Prostate gland (tissue), 2 donors: ENCODE measurements at places on chromosomes 4 and X. TPM values are rescaled to one million over a fixed set of nuclear protein-coding genes. Genes with fewer than 3 reads are reported as not detected.

Gene CXCL5
- 0.57 TPM for total RNA-seq

Gene RAB41
- 1.3 TPM for total RNA-seq

DNA sequence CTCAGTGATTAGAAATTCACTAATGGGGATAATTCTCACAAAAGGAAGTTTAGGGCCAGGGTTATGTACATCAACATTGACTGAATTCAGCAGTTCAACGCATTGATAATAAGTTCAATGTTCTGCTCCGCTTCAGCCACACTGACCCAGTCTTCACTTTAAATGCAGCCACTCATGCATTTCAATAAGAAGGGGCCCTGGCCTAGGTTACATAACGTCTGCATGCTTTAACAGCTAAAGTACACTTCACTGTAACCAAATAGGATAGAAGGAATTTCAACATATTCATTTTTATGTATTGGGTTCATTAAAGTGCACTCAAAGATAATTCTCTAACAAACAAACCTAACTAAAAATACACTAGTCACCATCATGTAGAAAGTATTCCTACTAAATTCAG is 12.8 kb upstream of the TSPAN7 start:
- DNase-seq, result no peak

GRCh38 chr4:38964942-38965775 is 67.0 kb downstream of the TMEM156 start:
- DNase-seq, result no peak

DNA sequence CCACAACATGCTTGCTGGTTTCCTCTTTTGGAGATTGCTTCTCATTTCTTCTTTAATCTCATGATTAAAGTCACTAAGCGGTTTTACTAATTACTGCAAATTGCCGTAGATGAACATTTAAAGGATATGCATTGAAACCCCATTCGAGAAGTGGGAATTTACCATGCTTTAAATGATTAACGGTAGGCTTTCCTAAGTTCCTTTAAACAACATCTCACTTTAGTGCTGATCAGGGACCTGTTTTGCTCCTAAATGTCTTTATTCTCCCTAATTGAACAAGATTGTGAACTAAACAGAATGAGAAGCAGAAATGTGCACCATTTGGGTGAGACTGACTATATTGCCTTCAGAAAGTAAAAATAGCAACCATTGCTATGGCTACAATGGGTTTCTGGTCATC is 430.3 kb downstream of the GALNTL6 start:
- no peak for DNase-seq

DNA sequence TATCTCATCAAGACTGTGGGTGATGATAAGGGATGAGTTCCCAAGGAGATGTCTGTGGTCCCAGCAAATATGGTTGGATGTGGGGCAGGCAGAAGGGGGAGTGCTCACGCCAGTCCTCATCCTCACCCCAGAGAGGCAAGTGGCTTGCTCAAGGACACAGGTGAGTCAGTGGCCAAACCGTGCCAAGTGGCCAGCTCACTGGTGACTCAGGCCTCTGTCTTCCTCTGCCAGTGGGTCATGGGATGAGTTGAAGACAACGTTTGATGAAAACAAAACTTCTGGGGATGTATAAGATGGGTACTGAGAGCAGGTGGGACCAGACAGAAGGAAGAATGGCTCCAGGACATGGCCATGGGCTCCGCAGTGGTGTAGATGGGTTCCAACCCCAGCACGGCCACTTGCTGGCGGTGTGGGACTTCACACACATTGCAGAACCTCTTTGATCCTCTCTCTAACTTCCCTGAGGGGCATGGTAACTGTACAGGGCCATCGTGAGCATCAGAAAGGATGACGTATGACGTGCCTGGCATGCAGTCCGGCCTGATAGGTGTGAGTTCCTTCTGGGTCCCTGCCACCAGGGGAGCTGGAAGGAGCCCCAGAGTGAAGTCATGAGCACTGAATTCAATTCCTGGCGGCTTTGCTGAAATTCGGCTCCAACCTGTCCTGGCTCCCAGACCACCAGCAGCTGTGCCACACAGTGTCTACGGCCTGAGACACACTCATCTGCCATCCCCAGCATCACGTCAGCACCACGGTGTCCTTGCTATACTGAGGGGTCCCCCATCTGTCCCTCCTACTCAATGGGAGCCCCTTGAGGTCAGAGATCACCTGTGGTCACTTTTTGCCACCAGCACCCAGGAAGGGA is 41.3 kb upstream of the GPR78 start:
- DNase-seq, result no peak
